ENCODE measurements at places on chromosomes 11 and 22.

DNA sequence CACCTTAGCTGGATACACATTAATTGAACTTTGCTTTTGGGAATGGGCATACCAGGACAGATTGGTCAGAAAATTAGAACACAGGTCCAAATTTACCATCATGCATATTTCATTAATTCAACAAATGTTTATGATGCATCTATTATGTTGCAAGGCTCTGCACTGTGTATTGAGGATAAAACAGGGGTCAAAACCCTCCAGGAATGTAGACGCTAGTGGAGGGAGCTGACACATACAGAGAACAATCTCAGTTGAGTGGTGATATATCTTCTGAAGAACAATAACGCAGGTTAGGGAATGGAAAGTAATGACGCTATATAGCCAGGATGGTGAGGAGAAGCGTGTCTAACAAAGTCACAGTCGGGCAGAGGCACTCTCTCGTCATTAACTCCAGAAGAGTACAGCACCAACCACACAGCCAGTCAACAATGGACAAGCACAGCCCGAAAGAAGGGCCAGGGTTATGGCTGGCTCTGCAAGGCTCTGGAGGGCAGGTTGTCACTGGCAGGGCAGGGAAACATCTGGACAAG lies 3.8 kb downstream of the FLI1 start:
- DNase-seq = no peak

DNA sequence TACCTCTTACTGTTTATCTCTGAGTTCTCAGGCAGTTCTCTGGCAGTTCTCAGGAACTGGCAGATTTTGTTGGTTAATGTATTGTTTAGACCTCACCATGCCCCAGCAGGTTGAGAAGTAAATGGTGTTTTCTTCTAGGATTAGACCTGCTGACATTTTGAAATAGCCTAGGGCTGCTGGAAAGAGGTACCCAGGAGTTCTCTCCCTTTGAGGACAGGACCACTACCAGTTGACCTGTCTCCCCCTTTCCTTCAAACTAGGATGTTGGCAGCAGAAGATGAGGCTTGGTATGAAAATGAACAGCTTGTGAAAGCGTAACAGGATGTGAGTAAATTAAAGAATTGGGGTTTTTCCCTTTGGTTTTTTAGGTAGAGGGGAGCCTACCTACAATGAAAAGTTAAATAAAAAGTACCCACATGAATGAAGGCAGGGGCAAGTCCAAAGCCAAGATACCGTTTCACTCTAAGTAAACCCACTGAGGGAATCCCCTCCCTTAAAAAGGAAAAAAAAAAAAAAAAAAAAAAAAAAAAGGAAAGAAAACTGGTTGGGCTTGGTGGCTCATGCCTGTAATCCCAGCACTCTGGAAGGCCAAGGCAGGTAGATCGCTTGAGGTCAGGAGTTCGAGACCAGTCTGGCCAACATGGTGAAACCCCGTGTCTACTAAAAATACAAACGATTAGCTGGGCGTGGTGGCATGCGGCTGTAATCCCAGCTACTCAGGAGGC lies 96.2 kb downstream of the PDHX start:
- peak; percentile 12 for DNase-seq

GRCh38 chr22:48581796-48582469 lies 1245.7 kb downstream of the BRD1 start:
- no peak for DNase-seq

GRCh38 chr11:17812865-17813187 lies 78.2 kb downstream of the KCNC1 start:
- no peak for DNase-seq

DNA sequence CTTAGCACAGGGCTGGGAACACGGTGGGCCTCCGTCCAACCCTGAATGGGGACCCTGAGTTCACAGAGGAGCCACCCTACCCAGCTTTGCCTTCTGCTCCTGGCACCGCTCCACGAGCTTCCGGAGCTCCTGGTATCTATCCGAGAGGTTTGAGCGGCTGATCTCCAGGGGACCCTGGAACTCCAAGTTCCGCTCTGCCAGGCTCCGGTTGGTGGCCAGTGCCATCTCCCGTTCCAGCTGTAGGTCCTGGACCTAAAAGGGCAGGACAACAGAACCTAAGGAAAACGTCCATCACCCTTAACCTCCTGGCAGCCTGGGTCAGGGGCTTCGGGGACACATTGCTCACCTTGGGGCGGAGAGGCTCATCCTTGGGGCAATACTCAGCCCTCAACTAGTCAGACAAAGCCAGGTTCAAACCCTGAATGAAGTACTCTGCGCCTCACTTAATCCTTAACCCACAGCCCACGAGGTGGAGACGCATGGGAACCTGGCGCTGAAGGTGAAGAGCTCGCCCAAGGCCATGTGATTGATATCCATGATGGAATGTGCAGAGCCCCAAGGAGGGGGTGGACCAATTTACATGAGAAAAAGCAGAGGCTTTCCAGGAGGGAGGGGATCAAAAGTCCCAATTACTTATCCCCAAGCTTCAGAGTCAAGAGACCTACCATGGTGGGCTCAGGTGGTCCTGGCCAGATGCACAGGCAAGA lies 27.1 kb downstream of the VPS37C start:
- DNase-seq = no peak

DNA sequence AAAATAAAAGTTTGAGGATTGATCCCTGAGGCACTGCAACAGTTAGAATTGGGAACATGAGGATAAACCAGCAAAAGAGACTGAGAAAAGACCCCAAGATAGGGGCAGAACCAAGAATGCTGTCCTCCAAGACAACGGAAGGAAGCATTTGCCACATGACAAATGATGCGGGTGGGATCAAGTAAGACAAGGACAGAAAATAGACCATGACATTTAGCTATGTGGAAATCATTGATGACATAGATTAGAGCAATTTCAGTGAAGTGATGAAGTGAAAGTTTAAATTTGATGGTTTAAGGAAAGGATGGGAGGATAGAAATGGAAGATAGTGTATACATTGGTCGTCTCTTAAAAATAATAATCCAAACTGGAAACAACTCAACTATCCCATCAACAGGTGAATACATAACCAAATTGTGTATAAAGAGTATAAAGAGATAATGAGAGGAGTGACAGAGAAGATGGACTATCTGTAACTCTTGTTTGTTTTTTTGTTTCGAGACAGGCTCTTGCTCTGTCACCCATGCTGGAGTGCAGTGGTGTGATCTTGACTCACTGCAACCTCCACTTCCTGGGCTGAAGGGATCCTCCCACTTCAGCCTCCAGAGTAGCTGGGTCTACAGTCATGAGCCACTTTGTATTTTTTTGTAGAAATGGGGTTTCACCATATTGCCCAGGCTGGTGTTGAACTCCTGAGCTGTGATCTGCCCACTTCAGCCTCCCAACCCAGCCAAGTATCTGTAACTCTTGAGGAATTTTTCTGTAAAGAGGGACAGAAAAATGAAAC lies 48.7 kb upstream of the FDX1 start:
- no peak for DNase-seq

- no peak for DNase-seq
These were observed at the start of gene SCN3B for GRCh38 chr11:123654566-123655081. SCN3B (minus strand) TSS chr11:123654624; CDS start chr11:123653801, 823 bp downstream.

Data from CD8-positive, alpha-beta T cell (primary cell).